T-helper 17 cell (primary cell): ENCODE measurements at places on chromosomes 3 and 15.

- no peak for DNase-seq
These were observed 17.5 kb upstream of the RBP1 start for GRCh38 chr3:139557041-139557440.

DNA sequence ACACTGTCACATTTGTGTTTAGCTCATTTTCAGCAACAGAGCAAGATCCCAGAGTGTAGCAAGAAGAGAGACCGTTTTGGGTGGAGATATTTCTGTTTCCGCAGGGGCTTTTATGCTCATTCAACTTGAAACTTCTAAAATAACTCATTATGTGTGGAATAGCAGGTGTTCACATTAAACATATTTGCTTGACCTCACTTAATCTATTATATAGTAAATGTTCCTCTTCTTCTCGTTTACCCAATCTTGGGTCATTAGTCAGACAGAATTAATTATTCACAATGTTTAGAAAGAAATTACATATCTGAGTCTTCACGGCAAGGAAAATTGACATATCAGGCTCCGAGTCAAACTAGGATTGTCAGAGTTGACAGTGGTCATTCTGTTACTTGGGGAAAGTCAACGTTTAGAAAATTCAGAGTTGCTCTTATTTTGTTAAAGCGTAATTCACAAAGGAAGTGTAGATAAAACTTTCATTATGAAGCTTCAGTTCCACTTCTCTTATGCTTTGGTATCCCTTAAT lies 222.9 kb downstream of the TPRG1 start:
- DNase-seq, result no peak

DNA sequence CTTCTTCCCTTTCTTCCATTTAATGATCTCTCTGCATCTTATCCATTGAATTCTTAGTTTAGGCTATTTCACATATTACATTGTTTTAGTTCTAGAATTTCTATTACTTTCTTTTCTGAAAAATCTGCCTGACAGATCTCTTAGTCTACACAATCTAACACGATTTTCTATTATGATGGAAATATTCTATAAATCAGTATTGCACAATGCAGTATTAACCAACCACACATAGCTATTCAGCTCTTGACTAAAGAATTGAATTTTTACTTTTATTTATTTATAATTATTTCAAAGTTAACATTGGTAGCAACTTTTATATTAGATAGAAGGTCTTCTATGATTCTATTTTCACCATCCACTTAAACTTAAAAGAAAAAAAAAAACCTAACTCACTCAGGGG lies 36.2 kb upstream of the GOLGA8A start:
- DNase-seq, result no peak

DNA sequence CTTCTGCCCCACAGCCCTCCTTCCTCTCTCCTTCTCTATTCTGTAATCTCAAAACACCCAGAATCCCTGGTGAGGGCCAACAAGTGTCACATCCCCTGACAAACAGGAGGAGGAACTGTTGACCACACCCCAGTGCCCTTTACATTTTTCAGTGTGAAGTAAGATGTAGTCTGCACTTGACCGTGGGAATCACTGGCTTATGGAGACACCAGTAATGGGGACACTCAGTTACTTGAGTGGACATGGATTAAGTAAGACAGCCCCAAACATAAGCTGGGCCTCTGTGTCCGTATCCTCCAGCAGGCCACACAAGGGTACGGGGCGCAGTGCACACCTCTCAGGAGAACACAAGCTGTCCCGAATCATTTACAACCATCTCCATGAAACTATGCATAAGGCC lies 28.4 kb upstream of the LIMD1 start:
- DNase-seq, result no peak

- DNase-seq, result no peak
These were observed 34.7 kb downstream of the NIPA2 start for GRCh38 chr15:22872936-22873701.

GRCh38 chr3:156226676-156227420 lies 106.5 kb downstream of the KCNAB1 start:
- no peak for DNase-seq

GRCh38 chr3:89584398-89584797 lies 477.0 kb downstream of the EPHA3 start:
- no peak for DNase-seq

DNA sequence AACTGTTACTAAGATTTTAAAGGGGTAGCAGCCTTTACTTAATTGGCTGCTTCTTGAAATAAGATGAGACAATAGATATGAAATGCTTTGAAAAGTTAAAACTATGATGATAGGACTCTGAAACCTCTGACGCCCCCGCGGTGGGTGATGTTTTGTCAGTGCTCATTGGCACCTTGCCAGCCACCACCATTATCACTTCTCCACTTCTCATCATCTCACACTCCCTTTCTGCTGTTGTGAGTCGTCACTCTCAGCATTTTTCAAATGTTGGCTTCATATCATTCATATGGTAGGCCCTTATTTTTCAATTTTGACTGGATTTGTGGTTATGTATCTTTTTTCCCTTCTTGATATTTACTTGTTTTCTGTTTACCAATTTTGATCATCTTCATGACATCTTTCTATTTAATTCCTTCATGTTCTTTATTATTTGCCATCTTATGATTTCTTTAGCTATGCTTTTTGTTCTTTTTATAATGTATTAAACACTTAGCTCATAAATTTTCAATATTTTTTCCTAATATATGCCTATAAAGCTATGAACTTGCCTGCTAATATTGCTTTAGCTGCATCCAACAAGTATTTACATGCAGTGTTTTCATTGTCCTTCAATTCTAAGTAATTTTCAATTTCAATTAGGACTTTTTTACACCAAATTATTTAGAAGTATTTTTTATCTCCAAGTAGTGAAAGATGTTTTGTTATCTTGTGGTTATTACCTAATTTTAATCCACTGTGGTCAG lies 30.3 kb upstream of the SKOR1 start:
- no peak for DNase-seq

DNA sequence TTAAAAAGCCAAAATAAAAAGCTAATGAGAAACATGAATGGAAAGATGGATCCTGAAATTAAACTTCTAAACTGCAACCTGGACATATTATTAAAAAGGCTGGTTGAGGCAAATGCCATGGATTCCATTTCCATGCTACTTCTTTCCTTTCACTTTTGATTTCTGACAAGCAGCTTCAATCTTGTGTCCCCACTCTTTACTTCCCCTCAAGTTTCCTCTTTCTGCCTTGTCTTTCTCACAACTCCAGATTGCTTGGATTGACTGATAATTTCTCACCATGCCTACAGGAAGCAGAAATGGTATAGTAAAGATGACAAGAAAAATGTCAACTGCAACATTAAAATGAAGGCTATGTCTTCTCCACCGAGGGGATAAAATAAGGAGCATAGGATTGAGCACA lies 1136.7 kb downstream of the TUSC7 start:
- DNase-seq, result no peak

GRCh38 chr15:83462026-83462425 lies 14.9 kb downstream of the SH3GL3 start:
- no peak for DNase-seq

DNA sequence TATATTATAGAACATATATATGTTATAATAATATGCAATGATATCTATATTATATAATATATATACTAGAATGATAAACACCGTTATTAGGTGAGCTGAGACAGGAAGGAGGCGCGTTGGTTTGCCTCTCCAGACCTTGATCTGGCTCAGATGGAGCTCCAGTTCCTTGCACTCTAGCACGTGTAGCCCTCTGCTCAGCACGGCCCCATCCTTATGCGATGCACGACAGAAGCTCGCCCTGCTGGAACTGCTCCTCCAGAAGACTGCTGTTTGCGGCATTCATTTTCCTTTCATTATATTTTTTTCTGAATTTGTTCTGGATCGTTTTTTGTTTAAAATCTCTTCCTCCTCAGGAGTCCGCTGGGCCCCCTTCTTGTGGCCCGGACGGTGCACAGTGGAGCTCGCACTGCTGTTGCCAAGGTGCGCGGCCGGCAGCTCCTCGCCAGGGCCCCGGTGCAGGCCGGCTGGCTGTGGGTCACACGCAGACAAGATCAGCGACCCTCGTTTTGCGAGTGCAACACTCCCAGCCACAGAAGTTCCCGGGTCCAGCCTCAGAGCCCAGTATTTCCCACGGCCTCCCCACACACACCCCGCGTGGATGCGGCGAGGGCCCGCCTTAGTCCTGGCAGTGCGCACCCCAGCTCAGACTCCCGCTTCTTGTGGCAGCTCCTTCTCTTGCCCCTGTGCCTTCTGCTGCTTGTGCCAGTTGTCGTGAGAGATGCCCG lies 112.2 kb downstream of the CHL1 start:
- DNase-seq, result no peak

GRCh38 chr3:151383956-151384355 lies 597 bp downstream of the P2RY12 start:
- DNase-seq, result no peak

GRCh38 chr3:194682189-194682693 lies 3.4 kb upstream of the FAM43A start:
- no peak for DNase-seq

DNA sequence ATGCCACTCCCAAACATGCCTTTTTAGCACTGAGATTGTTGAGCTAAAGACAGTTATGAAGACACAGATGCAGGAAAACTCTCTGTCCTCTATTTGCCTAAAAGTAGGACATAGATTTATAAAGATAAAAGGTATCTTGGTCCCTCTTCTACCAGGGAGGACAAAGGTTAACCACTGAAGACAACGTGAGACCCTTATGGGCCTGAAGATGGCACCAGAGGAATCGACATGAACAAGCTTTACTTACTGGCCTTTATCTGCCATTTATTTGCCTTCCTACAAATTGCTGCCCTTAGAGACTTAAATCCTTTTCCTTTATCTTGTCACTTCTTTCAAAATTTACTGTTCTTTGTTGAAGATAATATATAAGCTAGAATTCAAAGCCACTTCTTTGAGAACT lies 109.7 kb upstream of the FAM3D start:
- no peak for DNase-seq

DNA sequence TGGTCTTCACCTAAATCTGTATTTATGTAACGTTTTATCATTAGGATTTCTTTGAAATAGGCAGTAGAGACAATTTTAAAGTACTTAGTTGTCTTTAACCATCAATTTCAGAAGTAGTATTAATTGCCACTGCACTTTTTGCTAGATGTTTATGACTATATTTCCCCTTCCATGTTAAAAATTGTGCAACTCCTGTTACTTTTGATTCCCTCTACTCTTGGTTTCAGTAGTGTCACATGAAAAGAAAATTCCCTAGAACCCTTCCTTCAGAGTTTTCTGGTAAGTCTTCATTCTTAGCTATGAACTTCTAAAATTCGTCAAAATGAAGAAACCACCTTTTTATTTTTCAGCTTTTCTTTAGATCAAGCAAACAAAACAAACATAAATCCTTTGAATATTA lies 7.1 kb downstream of the PIAS1 start:
- DNase-seq, result no peak

GRCh38 chr3:69011096-69011730 lies 2.3 kb downstream of the EOGT start:
- DNase-seq, result no peak

- DNase-seq, result no peak
These were observed 133.0 kb upstream of the PRR20G start for GRCh38 chr3:127420829-127421228.

- DNase-seq, result no peak
These were observed 17.9 kb downstream of the EPHB3 start for GRCh38 chr3:184579513-184579912.

GRCh38 chr15:95987886-95988573 lies 342.5 kb upstream of the NR2F2 start:
- DNase-seq, result no peak

DNA sequence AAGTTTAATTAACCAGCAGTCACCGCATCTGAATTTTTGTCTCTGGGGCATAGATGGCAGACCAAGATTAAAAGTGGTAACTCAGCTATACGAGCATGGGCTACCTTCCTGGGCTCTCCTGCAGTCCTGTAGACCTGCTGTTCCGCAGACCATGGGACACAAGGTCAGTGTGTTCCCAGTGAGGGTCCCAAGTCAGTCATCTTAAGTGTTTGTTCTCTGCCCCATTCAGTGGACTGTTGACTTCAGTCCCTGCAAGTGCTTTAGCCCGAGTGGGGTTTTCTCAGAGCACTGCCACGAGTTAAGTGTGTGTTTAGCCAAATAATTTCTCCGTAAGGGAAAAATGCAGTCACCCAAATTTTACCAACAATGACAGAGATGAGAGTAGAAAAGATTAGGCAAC lies 4.9 kb upstream of the EXOG start:
- no peak for DNase-seq

DNA sequence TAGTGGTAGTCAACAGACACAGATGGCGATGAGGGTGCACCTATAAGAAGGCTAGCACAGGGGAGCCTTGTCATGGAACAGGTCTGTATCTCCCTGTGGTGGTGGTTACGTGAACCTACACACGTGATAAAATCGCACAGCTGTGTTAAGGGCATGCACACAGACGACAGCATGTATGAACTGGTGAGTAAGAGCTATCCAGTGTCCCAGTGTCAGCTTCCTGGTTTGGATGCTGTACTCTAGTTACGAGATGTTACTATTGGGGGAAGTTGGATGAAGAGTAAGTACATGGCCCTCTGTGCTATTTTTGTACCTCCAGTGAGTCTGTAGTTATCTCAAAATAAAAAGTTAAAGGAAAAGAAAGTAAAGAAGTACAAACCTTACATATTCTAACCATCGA lies 38.2 kb downstream of the MTMR10 start:
- DNase-seq, result no peak

- no peak for DNase-seq
These were observed 165.8 kb downstream of the PLCL2 start for GRCh38 chr3:17050506-17050905.

DNA sequence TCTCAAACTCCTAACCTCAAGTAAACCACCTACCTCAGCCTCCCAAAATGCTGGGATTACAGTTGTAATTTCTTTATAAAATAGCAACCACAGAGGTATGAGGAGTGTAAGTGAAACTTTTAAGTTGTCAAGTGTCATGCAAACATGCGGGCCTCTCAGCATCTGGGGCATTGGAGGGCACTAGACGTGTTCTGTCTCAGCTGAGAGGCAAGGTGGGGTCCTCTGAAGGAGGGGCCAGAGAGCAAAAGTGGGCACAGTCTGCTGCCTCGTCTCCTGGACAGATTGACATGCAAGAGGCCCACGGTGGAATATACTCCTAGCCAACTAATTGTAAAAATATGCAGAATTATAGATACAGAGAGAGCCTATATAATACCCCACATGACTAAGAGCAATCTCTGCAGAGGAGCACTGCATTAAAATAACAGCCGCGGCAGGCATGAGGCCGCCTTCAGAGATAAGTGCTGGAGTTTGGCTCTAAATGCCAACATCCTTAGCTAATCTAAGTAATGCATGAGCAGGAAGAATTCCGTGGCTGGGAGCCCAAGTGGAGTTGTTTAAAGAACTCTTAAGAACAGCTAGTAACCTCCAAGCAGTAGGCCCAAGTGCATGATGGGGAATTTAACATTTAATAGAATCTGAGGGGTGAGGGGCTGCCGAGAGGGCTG lies 87.8 kb upstream of the RNU6-1 start:
- DNase-seq, result no peak
